Activated CD4-positive, alpha-beta T cell treated with anti-CD3 and anti-CD28 coated beads, Interleukin-2, amount 10 ng/mL, durations not matched to agents 24 days and 14 days (primary cell): ENCODE measurements at places on chromosomes 1 and 21.

- no peak for DNase-seq
Observed at GRCh38 chr1:26450908-26451307, 18.8 kb downstream of the DHDDS start.

DNA sequence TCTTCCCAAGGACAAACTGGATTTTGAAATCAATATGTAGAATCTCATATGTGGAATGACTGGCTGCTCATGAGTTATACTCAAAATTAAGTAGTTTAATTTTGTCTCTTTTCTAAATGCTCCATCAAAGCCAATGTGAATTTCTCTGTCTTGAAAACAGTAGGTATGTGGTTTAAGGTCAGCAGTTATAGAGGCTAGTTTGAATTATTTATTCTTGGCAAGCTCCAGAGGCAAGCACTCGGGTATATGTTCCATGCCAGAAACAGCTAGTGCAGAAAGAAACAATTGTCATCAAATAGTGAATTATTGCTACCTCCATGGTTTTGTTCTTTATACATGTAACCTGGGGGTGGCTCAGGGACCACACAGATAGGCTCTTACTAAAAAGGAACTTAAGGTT lies 63.5 kb downstream of the LRIG2 start:
- no peak for DNase-seq

DNA sequence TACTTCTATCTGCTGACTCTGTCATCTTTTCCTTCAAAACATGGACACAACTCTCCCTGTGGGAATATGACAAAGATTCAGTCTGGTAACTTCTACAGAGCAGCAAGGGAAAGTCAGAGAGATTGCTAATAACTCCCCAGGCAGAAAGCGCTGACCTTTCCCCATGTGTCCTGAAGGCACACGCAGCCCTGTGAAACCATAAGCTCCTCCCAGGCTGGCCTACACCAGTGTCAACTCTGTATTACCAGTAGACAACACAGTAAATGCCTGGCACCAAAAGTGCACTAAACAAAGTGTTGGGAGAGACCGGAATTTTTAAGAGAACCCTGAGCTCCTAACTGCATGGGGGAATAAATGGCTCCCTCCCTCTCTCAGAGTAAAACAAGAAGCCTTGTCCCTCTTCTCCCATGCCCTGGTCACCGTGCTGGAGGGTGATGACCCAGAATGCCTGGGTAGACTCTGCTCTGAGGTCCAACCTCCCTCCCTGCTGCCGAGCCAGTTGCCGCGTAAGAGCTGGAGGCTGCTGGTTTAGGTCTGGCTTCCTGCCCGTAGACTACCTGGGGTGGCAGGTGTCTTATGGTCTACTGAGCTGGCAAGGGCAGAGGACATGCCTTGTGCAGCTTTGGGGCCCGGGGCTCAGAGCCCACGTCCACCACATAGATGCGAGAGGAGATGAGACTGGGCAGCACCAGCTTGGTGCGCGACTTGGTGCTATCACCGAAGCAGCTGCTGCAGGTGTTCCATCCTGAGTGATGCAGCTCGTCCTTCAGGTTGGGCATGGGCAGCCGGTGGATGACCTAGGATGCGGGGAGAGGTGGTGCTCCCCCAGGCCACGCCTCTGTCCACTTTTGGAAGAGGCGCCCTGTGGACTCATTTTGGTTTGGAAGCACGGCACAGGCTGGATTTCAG lies 3.9 kb downstream of the SELENBP1 start:
- DNase-seq: no peak

GRCh38 chr1:116710420-116711262 lies 43.1 kb upstream of the IGSF3 start:
- DNase-seq: no peak

- DNase-seq: no peak
Observed at GRCh38 chr1:6234502-6235295, 1.1 kb downstream of the ICMT start.
